ENCODE measurements at places on chromosomes 7 and 10.

- no peak for DNase-seq
Observed at GRCh38 chr10:69709366-69709941, 79.4 kb downstream of the FAM241B start.

- no peak for DNase-seq
Observed at GRCh38 chr7:39084349-39084748, 106.6 kb downstream of the POU6F2 start.

DNA sequence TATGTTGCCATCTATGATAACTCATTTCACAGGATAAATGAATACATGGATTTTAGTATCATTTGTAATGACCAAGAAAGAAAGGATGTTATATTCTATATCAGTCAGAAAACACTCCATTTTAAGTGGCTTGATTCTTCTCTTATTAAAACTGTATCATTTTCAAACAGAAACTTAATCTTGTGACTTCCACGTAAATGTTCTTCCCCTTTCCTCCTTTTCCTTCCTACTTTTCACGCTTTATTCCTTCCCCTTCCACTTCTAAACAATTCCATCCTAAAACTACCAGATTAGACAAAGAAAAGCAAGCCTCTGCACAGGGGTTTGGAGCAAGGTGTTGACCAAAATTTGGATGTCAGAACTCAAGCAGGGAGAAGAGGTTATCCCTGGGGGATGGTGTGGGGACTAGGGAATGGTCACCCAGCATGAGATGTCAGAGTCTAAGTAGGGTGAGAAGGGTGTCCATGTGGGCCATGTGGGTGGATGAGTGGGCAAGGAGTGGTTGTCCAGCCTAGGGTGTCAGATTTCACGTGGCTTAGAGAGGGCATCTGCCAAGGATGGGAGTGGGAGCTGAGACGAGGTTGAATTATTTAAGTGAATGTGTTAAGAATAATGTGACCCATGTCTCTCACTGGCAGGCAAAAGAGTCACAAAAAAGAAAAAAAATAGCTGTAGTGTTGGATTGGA lies 5.0 kb upstream of the GSAP start:
- no peak for DNase-seq

GRCh38 chr7:41472427-41473125 lies 230.3 kb downstream of the INHBA start:
- DNase-seq: no peak

DNA sequence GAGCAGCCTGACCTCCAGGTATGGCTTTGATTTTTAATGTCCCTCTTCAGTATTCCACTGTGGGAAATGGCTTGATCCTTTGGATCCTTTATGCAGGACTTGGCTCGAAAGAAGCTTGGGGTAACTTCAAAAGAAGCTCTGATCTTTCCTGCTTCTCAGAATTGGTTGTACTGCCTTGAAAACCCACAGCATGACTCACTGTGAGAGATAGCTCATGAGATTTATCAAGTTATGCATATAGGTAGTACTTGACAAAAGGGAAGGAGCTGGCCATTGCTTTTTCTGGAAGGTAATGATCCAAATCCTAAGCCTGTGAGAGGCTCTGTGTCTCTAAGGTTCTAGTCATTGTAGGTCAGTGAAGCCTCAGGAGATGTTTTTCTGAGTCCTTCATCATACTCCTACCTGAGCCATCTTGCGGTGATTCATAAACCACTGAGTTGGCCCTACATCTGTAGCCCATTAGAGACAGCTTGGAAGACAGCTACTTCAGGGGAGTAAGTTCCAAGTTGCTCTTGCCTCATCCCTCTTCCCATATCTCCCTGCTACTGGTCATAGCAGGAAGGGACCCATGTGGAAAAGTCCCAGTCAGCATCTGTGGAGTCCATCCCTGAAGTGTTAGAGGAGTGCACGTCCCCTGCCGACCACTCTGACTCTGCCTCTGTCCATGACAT lies 36.7 kb upstream of the NFKB2 start:
- DNase-seq: no peak

DNA sequence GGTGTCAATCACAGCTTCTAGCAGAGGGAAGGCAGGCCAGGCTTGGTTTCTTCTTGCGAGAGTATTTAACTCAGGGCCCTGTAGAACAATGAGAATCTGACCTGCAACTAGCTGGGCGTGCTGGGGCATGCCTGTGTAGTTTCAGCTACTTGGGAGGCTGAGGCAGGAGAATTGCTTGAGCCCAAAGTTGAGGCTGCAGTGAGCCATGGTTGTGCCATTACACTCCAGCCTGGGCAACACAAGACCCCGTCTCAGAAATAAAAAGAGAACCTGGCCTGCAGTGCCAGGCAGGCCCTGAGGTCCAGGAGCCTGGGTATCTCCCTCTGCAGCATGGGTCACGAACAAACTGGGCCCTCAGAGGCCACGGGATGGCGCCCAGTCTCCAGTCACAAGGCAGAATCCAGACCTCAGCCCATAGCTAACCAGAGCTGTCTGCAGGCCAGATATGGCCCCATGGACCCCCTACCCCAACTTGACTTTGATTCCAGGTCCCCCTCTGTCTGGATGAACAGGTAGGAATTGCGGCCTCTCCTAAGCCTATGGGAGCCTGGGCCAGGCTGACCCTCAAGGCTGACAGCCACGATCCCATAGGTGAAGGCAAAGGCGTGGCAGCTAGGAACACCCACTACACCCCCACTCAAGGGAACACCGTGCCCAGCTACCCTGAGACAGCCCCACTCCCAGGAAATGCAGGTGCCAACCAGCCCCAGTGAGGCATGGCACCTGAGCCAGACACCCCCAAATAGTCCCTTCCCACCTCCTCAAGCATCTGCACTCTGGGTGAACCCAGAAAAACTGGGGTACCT lies 102.7 kb upstream of the TNRC18 start:
- DNase-seq: no peak

DNA sequence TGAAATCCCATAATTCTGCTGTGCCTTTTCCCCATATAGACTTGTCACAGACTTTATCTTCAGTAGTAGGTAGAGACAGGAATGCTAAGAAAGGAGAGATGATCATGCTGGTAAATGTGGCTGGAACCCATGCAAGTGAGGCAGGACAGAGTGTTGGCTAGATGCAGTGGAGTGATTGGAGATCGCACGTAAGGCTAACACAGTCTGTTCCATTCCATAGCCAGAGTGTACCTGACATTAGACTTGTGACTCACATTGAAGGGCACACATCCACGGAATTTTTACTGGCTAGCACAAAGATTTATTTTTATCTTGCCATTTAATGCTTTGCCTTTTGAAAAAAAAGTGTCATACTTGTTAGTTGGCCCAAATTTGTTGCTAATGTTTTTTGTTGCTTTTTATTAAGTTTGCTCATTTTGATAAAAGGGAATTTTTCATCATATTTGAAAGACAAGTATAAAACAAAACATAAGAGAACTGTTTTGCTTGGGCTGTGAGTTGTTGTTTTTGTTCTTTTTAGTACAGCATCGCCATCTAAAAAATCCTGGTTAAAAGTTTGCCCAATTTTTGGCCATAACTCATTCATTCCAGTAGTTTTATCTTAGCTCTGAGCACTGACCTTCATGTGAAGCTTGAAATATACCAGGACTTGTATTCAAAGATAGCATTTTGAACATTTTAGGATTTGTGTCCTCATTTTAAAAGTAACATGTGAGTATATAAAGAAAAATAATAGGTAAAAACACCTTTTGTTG lies 81.0 kb downstream of the CPED1 start:
- no peak for DNase-seq

- peak; percentile 62 for DNase-seq
Observed at GRCh38 chr7:83524277-83525075, 124.5 kb downstream of the SEMA3E start.

DNA sequence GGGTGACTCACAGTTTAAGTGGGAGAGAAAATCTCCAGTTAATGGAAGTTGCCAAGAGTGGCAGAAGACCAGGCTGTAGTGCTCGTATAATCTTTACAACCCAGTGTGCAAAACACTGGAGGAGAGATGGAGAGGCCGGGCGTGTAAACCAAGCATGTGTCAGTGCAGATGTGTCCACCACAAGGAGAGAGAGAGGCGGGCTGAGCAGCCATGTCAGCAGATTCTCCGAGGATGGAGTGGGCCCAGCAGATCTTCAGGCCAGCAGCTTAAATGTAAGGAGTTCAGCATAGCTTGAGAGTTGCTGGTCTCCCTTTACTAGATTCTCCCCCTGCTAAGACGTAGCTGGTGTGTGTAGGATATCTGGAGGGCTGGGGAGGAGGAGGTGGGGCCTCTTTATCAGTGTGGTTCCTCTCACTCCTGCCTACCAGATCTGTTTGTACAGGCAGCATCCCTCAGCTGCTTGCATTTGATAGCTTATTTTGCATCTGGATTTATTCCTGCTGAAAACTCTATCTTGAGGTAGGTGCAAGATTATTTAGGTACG lies 13.7 kb downstream of the BPGM start:
- DNase-seq: no peak

GRCh38 chr7:39054731-39055130 lies 77.0 kb downstream of the POU6F2 start:
- DNase-seq: no peak

GRCh38 chr10:3783316-3783681 lies 1.7 kb downstream of the KLF6 start:
- DNase-seq: no peak

GRCh38 chr10:80132299-80133139 lies at the start of gene PLAC9:
Gene PLAC9, plus strand, starts transcription at chr10:80132730. Its CDS starts 33 bp downstream, at chr10:80132763.
- peak; percentile 43 for DNase-seq

- no peak for DNase-seq
Observed at GRCh38 chr7:104469166-104469820, 140.9 kb downstream of the LHFPL3 start.

GRCh38 chr10:117664288-117664687 lies 121.7 kb downstream of the EMX2 start:
- no peak for DNase-seq

GRCh38 chr10:947051-947450 lies 15.5 kb upstream of the LARP4B start:
- DNase-seq: no peak

GRCh38 chr7:29924684-29925083 lies 64.9 kb downstream of the SCRN1 start:
- no peak for DNase-seq

DNA sequence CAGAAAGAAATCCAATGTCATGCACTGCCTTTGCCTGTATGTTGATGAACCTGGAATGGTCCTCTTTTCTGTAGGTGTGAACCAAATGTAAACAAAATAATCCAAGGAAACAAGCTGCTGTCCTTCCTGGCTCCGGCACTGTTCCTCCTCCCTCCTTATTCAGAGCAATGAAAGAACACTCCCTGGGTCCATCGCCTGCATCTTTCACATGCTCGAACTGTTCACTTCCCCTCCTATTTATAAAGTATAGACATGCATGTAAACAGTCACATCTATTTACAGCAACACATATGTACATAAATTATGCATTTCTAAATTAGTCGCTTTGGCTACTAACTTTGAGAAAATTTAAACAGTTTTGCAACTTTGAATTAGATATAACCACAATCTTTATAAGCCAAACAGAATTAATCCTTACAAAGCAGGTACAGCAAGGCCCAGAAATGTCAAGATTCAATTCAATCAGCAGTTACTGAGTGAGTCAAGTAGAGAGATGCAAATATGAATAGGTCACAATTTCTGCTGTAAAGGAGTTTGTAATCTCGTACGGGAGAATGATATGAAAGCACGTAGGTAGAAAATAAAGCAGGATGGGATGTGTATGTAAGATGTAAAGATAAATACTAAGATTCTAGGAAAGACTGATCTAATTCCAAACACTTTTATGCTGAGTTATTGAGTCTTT lies 162.6 kb downstream of the PIP4K2A start:
- DNase-seq: no peak

- no peak for DNase-seq
Observed at GRCh38 chr7:122337011-122337410, 32.5 kb upstream of the FEZF1 start.

- DNase-seq: peak; percentile 96
Observed at GRCh38 chr10:100009793-100010676, at the start of gene DNMBP. Gene DNMBP, minus strand, starts transcription at chr10:100009947. Its CDS starts 37,823 bp downstream, at chr10:99972124.

DNA sequence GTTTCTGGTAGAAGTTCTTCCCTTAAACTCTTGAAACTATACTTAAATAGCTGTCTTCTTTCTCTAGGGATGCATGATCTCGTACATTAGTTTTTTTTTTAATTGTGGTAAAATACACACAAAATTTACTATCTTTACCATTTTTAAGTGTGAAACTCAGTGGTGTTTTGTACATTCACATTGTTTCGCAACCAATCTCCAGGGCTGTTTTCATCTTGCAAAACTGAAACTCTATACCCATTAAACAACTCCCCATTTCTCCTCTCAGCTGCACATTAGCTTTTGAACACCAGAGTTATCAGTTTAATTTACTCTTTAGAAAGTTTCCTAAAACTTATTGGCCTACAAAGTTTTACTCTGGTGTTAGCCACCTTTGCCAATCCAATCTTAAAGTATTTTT lies 45.5 kb upstream of the PRKAR2B start:
- no peak for DNase-seq

GRCh38 chr7:120064565-120064964 lies 208.4 kb upstream of the KCND2 start:
- no peak for DNase-seq
